ENCODE measurements at places on chromosomes 16 and 17. TPM values are rescaled to one million over a fixed set of nuclear protein-coding genes. Genes with fewer than 3 reads are reported as not detected.
A peak's percentile ranks its signal among the peaks of the same experiment; 100 is the strongest.

DNA sequence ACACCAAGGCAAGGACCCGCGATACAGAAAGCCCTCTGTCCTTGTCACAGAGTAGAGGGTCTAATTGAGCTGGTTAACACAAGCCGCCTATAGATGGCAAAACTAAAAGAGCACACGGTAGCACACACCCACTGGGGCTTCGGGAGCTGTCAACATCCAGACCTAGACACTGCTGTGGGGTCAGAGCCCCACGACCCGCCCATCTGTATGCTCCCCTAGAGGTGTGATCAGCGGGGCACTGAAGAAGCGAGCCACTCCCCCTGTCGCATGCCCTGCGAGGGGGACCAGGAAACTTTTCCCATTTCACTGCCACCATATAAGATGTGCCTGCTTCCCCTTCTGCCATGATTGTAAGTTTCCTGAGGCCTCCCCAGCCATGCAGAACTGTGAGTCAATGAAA, 1255.8 kb upstream of the CDH8 start:
- no peak for DNase-seq

DNA sequence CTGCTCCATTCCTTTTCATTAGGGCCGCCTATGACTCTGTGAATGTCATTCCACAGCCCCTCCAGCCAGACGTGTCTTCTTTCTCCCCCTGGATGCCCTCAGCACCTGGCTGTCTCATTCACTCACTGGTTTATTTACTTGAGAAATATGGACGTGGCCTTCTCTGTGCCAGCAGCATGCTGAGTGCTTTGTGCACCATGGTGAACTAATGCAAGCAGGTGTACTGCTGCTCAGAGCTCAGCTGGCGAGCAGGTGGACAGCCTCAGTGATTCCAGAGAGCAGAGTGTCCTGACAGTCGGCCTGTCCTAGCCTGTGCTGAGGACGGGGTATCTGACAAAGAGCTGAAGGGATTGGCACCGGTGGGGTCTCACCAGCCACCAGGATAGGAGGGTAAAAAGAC, 96.7 kb downstream of the GNAO1 start:
- no peak for DNase-seq

Gene ABAT
- polyA plus RNA-seq: 75.3 TPM

DNA sequence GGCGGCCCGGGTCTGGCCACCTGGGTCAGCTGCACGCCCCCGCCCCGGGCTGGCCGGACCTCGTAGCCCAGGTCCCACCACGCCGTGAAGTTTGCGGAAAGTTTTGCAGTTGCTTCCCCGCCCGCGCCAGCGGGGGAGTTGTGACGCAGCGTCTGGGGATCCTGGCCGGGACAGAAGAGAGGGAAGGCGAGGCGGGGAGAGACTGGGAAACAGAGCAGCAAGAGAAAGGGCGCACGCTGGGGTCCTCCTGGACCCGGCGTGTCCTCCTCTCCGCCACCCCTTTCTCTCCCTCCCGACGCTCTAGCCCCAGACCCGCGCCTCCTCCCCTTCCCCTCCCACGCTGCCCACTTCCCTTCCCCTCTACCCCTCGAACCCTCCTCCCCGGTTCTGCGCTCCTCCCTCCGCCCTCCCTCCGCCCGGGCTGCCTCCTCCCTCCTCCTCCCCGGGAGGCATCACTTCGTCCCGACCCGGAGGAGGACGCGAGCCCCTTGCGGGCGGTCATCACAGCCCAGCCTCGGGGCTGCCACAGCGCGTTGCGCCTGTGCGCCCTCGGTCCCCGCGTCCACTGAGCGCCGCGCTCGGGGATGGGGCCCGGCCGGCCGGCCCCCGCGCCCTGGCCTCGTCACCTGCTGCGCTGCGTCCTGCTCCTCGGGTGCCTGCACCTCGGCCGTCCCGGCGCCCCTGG, at the start of gene MRC2:
Gene MRC2 (plus strand): TSS at position 452 of the 685 bp plus-strand sequence. CDS start 133 bp downstream, at position 585.
- peak; percentile 64 for DNase-seq

Gene CES5A
- polyA plus RNA-seq: 0.11 TPM

- no peak for DNase-seq
Measured at GRCh38 chr17:74011966-74012365, 191.5 kb upstream of the RPL38 start.

- no peak for DNase-seq
Measured at GRCh38 chr16:79404571-79404970, 196.0 kb downstream of the MAF start.

GRCh38 chr17:29042026-29042678, 789 bp upstream of the PIPOX start:
- DNase-seq: no peak

- DNase-seq: no peak
Measured at GRCh38 chr17:77772899-77773358, 185.6 kb upstream of the TNRC6C start.

DNA sequence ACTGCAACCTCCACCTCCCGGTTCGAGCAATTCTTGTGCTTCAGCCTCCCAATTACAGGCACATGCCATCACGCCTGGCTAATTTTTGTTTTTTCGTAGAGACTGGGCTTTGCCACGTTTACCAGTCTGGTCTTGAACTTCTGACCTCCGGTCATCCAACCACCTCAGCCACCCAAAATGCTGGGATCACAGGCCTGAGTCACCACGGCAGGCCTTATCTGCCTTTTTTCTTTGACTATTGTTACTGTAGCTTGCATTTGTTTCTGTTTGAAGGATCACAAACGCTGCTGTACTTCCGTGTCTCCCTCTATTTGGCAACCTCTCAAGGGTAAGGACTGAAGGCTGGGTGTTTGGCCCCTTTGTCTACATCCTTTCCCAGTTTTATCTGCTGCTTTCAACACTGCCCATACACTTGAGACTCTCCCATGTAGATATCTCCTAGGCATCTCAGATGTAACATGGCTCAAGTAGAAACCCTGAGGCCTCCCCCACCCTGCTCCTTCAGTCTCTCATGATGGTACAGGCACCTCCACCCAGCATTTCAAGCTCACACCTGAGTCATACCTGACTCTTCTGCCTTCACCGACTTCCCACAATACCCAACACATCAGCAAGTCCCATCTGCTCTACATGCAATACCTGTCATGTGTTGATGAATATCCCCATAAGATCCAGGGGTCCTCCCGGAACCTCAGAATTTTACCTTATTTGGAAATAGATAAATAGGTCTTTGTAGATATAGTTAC, 219.0 kb downstream of the CPPED1 start:
- no peak for DNase-seq

DNA sequence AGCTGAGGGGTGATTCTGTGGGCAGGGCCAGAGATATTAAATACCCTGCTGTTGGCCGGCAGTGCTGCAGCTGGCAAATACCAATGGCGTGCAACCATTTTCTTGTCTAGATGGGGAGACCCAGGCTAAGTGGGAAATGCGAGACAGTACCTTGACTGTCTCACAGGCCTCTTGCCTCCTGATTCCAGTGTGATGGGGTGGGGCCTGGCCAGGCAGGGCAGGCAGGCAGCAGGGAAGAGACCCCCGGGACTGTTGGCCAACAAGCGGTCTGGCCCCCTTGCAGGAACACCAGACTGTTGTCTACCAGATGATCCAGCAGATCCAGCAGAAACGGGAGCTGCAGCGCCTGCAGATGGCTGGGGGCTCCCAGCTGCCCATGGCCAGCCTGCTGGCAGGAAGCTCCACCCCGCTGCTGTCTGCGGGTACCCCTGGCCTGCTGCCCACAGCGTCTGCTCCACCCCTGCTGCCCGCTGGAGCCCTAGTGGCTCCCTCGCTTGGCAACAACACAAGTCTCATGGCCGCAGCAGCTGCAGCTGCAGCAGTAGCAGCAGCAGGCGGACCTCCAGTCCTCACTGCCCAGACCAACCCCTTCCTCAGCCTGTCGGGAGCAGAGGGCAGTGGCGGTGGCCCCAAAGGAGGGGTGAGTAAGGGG, 5.7 kb upstream of the CISD3 start:
- no peak for DNase-seq

- DNase-seq: no peak
Measured at GRCh38 chr16:64011650-64012049, 1110.2 kb downstream of the CDH11 start.

Gene KLHL10
- polyA plus RNA-seq: 0.24 TPM

Gene SHCBP1
- 13.4 TPM for polyA plus RNA-seq

Gene CBLN1
- 0.58 TPM for polyA plus RNA-seq

DNA sequence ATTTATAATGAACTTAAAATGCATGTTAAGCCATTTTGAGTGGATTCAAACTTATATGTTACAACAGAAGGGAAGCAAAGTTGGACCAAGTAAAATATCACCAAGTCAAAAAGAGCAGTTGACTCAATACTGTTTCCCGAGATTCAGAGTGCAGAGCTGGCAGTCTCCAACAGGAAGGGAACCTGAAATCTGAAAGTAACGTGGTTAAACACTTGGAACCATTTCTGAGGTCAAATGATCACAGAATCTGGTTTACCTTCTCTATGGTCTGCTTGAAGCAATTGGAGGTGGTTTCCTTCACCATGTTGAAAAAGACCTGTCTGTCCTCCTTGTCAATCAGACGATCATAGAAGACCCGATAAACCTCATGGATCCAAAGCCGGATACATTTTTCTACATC, 86.5 kb downstream of the LYRM1 start:
- DNase-seq: no peak

DNA sequence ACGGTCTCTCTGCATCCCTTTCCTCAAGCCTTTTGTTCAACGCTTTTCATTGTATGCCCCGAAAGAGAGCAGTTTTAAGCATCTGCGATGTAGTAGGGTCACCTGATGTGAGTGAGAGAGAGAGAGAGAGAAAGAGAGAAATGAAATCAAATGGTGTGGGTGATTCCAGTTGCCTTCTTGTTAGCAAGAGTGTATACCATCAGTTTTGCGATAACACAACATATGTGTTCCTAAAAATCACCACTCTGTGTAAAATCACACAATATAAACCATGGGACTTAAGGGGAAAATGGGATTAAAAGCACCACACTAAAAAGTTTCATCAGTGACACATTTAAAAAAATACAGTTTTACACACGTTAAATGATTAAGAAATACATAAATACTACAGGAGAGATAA, 1102.7 kb upstream of the EEF2KMT start:
- DNase-seq: no peak
